Lung (tissue), 17 donors: ENCODE measurements at places on chromosomes 7 and 10.
A peak's percentile ranks its signal among the peaks of the same experiment; 100 is the strongest.

DNA sequence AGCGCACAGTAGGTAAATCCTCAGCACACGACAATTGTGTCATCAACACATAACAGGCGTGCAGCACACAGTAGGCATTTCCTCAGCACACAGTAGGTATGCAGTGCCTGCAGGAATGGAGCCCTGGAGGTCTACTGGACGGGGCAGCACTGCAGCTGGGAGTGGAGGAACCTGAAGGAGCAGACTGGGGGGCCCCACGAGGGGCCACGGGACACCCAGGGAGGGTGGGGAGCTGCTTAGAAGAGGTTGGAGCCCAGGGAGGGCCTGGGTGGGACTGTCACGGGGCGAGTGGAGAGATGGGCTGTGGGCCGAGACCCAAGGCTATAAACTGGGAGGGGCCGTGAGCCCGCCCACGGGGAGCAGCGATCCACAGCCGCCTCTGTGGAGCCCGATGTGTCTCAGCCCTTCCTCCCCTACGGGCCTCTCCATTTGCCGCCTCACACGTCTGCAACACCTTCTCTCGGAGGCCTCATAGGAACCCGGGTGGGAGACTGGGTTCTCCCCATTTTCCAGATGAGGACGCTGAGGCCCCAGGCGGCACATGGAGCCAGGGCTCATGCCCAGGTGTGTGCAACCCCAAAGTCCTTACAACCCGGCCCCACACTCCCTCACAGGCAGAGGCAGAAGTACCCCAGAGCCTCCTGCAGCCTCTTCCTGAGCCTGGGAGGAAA lies 101.5 kb downstream of the MICALL2 start:
- no peak for DNase-seq

DNA sequence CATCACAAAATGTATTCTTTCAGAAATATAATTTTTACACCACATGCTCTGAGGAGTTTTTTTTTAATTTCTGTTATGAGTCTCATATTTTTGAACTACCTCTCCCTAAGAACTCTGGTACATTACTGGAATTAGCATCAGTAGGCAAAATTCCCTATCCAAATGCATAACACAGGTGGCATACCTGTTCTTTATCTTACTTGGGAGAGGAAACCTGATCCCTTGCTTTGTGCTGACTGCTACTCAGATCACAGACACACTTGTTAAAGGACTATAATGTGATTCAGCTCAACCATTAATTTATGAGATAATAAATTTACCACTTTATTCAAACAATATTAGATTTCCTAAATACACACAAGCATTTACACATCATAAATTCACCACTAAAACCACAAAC lies 617.2 kb downstream of the GRM8 start:
- DNase-seq: peak; percentile 2

DNA sequence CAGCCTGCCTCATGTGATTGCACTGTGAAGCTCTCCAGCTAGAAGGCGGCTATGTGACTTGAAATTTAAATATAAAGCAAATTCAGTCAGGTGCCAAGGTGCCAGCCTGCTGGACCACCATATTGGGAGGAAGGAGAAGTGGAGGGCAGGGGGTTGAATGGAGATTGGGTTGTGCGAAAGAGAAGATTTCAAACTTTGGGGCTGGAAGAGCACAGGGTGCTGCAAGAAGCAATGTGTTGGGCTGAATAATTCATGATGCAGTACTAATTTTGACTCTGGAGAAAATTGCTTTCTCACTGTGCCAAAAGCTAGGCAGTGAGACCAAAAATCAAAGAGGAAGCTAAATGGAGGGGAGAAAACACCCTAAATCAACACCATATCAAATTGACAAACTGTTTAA lies 335.3 kb downstream of the NRG3 start:
- DNase-seq: no peak

DNA sequence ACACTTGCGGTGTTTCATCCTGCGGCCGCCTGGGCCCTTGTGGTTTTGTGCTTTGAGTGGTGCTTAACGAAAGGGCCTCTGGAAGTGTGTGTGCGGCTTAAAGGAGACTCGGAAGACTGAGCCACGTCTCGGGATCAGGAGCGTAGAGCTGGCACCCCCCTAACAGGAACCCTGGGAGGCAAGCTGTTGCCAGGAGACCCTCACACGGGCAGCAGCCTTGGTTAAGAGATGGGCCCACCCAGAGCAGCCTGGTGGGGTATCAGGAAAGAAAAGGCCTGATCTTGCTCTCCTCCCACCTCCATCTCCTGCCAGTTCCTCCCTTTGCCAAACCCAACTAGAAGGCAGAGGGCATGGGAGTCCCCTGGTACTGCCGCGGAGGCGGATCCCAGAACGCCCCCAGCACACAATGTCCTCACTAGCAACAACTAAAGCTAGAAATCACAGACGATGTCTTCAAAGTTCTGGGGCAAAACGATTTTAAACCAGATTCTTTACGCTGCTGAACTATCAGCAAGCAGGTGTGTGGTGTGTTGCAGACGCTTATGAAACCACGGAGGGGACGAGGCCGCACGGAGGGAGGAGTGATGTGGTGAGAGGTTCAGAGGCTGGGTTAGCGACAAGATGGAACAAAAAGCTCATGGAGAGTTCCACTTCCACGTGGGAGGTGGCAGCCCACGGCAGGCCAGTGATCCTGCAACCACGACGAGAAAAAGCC lies 67.0 kb upstream of the INPP5A start:
- DNase-seq: peak; percentile 64

GRCh38 chr10:118408181-118408580 lies 66.1 kb upstream of the FAM204A start:
- peak; percentile 42 for DNase-seq

DNA sequence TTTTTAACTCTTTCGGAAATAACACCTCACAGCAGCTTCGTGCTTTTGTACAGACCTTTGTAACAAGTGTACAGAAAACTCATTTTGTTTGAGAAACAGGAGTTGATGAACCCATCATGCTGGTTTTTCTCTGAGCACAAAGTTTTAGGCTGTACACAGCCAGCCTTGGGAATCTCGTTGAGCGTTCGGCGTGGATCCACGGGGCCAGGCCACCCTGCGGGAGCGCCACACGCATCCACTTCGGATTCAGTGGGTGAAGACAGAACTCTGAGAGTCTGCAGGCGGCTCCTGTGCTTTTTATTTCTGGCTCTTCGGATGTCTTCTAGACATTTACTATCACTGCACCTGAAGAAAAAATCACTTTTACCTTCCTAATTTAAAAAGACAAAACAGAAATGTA lies 131.2 kb downstream of the SMURF1 start:
- DNase-seq: no peak

- no peak for DNase-seq
Measured at GRCh38 chr10:12465385-12466136, 116.2 kb downstream of the CAMK1D start.

DNA sequence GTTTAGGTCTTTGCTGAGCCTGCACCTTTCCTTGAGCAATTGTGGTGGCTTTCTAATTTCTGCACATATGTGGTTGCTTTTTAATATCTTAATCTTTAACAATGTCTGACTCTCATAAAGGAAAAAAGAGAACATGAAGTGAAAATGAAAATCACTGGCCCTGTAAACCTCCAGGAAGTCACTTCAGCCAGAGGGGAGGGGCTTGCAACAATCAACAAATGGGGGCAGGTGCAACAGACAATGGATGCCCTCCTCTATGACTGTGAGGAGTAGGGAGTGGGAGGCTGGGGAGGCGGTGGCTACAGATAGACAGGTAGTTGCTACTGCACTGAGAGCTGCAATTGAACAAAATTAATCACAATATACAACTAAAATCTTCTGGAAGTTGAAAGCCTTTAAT lies 1377.4 kb downstream of the XPNPEP1 start:
- DNase-seq: no peak

- DNase-seq: peak; percentile 42
Measured at GRCh38 chr10:105023211-105024111, 382.4 kb downstream of the SORCS3 start.

DNA sequence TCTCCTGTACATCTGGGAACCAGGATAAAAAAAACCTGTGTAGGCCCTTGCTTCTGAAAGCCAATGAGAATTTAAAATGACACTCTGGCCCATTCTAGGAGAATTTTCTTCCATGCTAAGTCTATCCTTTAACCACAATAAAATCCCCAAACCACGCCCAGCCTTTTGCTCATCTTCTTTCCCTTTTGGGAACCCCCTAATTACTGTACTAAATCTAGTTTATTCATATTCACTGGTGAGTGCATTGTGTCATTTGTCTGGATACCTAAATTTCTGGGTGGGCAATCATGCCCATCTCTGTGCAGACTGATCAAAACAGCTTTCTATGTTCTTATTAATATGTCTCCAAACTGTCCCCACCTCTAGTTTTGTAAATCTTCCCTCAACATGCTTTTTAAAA lies 11.7 kb upstream of the CDK14 start:
- DNase-seq: no peak

DNA sequence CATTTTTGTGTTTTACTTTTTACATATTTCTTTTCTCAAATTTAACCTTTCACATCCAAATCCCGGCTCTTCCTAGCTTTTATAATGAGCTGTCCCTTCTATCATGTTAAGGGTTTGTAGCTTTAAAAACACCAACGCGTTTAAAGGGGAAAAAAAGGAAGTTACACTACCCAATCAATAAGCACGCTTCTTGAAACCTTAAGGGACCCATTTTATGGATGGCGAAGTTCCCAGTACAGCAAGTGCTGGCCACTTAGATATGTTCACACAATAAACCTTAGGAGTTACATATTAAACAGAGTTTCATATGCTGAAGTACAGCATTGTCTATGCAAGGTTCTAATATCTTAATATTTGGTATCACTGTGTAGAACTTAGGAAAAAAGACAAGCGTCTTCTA lies 1.8 kb downstream of the GNG11 start:
- DNase-seq: no peak

GRCh38 chr10:49369216-49370162 lies 26.4 kb downstream of the DRGX start:
- DNase-seq: no peak

DNA sequence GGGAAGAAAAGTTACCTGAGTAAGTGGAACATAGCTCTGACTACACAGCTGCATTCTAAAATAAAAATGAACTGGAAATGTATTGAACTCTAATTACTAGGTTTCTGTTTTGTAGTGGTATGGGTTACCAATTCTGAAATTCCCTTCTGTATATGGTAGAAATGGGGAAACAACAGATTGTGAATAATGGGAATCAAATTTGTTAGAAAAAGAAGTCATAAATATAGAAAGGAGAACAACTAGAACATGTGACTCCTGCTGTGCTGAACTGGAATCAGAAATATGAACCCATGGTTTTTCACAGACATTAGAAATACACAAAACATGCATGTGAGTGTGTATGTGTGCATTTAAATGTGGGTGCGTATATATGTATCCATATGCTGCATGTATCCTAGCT lies 27.0 kb downstream of the MCMBP start:
- DNase-seq: no peak

- no peak for DNase-seq
Measured at GRCh38 chr7:39606941-39607340, 16.4 kb upstream of the RALA start.

GRCh38 chr7:132300599-132301277 lies 275.5 kb downstream of the PLXNA4 start:
- no peak for DNase-seq

DNA sequence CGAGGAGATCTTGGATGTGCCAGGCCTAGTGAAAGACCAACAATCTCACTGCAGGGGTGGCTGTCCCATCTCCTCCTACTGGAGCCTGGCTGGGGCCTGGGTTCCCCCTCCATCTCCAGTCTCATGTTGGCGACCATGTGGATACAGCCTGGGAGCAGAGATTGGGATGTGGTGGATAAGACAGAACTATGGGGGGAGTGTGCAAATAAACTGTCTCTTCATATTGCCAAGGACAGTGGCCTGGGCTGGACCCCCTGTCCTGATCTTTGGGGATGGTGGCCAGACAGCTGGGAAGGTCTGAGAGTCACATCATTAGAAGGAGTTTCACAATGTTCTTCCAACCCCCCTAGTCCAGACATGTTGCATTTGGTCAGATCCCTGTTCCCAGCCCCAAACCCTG lies 5.8 kb upstream of the MINDY4 start:
- peak; percentile 95 for DNase-seq
